Stomach (tissue), 19 donors: ENCODE measurements at places on chromosomes 6 and 20. TPM values are rescaled to one million over a fixed set of nuclear protein-coding genes. Genes with fewer than 3 reads are reported as not detected.

Gene SLC16A10
- 0.46 TPM for polyA plus RNA-seq

Gene NR2E1
- not detected for polyA plus RNA-seq

Gene TXLNB
- polyA plus RNA-seq: 0.37 TPM

Gene SPATS1
- not detected for polyA plus RNA-seq

Gene FAM50B
- 11.8 TPM for polyA plus RNA-seq

Gene PAK5
- polyA plus RNA-seq: 0.35 TPM

Gene GDAP1L1
- 1.1 TPM for polyA plus RNA-seq

Gene CABLES2
- 2.0 TPM for polyA plus RNA-seq

Gene GHRH
- polyA plus RNA-seq: not detected
